Neural crest cell (in vitro differentiated cells): ENCODE measurements at places on chromosomes 11 and 22. TPM values are rescaled to one million over a fixed set of nuclear protein-coding genes. Genes with fewer than 3 reads are reported as not detected.

DNA sequence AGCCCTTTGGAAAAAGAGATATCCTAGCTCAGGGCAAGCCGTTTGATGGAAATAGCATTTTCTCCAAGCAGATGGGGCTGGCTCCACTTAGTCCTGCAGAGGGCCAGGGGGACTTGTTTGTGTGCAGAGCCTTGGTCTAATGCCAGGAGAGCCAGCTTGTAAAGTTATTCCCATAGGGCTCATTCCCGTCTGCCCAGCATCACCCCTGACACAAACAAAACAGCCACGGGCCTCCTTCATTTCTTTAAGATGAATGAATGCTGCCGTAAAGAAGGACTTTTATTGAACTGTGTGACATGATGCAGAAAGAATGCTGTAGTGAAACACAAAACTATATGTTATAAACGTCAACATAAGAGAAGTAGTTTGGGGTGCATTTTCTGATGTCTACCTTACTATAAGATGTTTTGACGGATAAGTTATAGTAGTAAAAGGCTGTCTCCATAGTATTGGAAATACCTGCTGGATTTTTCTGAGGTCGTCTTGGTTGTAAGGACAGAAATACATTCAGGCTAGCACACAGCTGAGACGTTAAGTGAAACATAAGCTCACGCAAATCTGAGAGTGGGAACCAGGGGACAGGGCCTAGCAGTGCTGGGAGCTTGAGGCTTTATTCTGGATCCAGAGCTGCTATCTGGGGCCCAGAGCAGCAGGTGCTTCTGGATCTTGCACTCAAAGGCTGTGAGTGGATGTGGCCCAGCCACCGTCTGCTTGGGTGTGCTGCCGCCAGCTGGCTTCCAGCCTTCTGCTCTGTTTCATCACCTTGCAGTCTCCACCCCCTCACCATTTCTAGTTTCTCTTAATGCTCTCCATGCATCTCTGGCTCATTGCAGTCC is 53.3 kb downstream of the NCAM1 start:
- no peak for DNase-seq
- no peak overlapping the region for H3K27ac ChIP-seq
- H3K36me3 ChIP-seq = no peaks in the 10 kb centered on the region
- H3K4me1 ChIP-seq = no peaks in the 10 kb centered on the region

DNA sequence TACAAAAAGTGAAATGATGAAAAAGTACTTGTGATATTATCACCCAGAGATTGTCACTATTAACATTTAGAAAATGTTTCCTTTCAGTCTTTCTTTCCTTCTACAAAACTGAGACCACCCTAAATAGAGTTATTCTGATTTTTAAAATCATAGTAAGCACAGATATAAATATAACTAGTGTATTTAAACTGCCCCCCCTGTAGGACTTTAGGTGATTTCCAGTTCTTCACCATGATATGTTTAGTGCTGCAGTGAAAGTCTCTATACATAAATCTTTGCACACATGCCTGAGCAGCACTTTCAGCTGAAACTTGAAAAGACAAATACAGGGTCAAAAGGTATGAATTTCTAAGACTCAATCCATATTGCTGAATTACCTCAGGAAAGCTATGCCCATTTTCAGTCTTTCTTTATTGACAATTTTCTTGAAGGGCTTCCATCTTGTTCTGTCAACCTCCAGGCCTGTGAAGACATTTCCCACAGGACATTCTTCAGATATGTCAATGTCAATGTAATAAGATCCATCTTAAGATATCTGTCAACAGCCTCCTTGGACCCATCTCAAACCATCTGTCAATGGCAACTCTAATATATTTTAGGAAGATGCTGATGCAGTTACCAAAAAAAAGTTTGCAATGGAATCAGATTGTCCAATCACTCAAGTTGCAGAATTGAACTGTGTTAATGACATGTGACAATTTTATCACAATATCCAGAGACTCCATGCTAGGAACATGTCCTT is 30.8 kb upstream of the LDLRAD3 start:
- H3K27me3 ChIP-seq = no peaks in the 10 kb centered on the region
- no peak for DNase-seq
- H3K4me3 ChIP-seq = no peak overlapping the region
- H3K27ac ChIP-seq = no peak overlapping the region
- H3K36me3 ChIP-seq = no peaks in the 10 kb centered on the region
- peaks cover 10% of the 10 kb centered on the region for H3K4me1 ChIP-seq

DNA sequence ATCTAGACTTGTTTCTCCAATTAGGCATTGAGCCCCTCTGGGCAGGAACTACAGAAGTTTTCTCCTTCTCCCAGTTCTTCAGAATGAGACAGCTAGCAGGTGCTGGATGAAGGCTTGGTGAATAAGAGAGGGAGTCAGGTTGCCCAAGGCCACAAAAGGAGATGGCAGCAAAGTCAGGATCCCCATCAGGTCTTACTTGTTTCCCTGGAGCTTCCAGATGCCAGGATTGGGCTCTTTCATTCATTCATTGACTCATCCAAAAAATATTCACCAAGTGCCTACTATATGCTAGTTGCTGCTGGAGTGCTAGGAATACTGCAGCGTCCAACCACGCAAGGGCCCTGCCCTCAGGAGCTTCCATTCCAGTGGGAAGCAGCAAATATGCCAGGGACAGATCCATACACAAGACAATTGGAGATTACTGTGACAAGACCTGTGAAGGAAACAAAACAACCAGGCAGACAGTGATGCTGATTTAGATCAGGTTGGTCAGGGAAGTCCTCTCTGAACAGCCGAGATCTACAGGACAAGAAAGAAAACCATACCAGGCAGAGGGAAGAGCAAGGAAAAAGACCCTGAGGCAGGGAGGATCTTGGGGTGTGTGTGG is 24.6 kb upstream of the LMO1 start:
- no peaks in the 10 kb centered on the region for H3K27me3 ChIP-seq
- H3K27ac ChIP-seq = peak overlapping the region; percentile 51
- peaks cover 43% of the 10 kb centered on the region for H3K4me1 ChIP-seq
- H3K4me3 ChIP-seq = no peak overlapping the region
- no peak for DNase-seq
- H3K36me3 ChIP-seq = no peaks in the 10 kb centered on the region

DNA sequence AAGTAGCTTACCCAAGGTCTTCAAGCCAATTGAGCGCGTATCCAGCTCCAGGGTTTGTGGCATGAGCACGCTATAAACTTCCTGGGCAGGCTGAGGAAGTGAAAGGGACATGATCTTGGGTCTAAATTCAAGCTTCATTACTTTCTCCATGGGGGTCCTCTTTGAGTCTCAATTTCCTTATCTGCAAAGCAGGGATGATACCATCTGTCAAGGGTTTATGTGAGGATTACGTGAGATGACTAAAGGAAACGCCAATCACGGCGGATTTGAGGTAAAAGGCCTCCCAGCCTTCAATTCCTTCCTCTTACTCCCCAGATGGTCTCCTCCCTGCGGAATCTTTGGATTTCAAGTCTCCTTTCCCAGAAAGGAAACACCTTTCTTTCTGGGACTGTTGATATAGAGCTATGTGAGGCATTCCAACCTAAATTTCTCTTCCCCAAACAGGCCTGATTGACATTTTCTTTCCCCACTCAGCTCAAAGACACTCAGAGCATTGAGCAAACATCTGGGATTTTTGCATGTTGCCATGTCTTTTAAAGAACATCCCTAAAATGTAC is 474.4 kb downstream of the INSC start:
- H3K27me3 ChIP-seq = no peaks in the 10 kb centered on the region
- DNase-seq = no peak
- no peak overlapping the region for H3K27ac ChIP-seq
- no peaks in the 10 kb centered on the region for H3K36me3 ChIP-seq
- peaks cover 5% of the 10 kb centered on the region for H3K4me1 ChIP-seq
- no peak overlapping the region for H3K4me3 ChIP-seq

- H3K27me3 ChIP-seq = no peaks in the 10 kb centered on the region
- DNase-seq = no peak
- H3K4me1 ChIP-seq = peaks cover 32% of the 10 kb centered on the region
- no peak overlapping the region for H3K4me3 ChIP-seq
- no peaks in the 10 kb centered on the region for H3K36me3 ChIP-seq
- no peak overlapping the region for H3K27ac ChIP-seq
These were observed 24.7 kb downstream of the SIK3 start for GRCh38 chr11:117073539-117073938.

DNA sequence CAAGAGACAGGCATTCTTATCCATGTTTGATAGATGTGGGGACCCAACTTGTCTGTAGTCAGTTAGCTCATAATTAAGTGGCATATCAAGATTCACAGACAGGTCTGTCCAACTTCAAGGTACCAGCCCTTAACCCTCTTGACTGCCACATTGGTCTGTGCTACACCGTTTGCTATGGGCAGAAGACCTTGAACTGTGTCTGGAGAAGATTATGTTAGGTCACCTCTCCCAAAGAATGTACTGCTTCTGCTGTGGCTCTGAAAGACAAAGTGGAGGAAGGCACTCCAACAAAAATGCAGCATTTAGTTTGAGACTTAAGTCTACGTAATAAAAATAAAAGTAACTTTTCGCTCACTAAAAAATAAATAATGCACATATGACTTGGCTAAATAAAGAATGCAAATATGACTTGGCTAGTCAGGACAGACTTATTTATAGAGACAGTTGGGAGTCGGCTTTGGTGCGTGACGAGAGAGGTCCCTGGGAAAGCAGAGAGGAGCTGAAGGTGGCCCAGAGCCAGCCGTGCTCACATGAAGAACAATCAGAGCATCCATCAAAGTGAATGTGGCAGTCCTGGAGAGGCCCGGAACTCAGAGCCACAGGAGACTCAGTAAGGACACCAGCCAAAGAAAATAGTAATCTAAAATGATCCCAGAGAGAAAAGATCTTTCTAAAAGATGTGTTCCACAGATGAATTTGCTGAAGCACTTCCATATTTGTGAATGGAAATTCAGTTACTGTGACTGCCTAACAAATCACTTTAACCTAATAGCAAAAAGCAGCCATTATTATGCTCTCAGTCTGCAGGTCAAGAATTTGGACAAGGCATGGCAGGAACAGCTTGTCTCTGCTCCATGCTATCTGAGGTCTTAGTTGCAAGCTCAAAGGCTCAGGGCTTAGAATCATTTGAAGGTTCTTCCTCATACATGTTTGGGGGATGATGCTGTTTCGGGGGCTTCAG is 35.0 kb downstream of the CWC15 start:
- DNase-seq = no peak
- no peaks in the 10 kb centered on the region for H3K36me3 ChIP-seq
- no peak overlapping the region for H3K4me3 ChIP-seq
- no peaks in the 10 kb centered on the region for H3K27me3 ChIP-seq

DNA sequence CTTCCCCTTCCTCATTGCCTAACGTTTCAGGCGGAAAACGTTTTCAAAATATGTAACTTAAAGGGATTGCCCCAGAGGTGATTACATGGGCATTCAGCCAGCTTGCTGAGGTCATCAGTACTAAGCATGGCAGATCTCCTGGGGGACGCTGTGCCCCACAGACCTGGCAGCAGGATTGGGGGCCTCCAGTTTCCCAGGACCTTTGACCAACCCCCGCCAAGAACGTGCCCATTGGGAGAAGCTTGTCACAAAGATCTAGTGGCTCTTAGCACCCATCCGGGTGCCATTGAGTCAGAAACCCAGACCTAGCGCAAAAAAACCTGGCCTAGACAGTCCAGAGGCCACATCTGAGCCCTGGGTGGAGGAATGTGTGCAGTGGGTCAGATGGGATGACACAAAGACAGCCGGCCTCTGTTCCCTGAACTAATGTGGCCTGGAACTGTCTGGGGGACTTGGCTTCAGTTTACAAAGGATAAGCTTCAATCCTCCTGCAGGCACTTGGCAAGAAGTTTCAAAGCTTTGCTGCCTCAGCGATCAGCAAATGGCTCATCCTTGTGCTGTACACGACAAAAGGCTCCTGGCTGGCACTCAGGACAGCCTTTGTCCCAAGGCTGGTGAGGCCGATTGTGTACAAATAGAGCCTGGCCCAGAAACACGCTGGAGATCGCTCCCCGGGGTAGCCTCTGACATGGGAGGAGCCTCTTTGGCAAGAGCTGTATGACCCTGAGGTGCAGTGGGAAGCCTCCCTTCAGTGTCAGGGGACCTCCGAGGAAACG is 9.5 kb downstream of the C1QTNF6 start:
- H3K4me1 ChIP-seq = peaks cover 24% of the 10 kb centered on the region
- H3K27ac ChIP-seq = peak overlapping the region; percentile 79
- H3K36me3 ChIP-seq = no peaks in the 10 kb centered on the region

- no peak overlapping the region for H3K27ac ChIP-seq
- no peaks in the 10 kb centered on the region for H3K27me3 ChIP-seq
- no peak for DNase-seq
These were observed 15.5 kb downstream of the DGCR8 start for GRCh38 chr22:20095521-20095920.

DNA sequence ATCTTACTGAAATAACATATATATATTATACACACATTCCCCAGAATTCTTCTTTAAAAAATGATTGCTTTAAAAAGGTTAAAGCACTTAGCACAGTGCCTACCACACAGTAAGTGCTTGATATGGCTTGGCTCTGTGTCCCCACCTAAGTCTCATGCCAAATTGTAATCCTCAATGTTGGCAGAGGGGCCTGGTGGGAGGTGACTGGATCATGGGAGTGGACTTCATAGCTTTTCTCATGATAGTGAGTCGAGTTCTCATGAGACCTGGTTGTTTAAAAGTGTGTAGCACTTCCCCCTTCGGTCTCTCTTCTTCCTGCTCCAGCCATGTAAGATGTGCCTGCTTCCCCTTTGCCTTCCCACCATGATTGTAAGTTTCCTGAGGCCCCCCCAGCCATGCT is 6.2 kb downstream of the CRYAB start:
- no peak overlapping the region for H3K4me3 ChIP-seq
- no peak for DNase-seq
- no peaks in the 10 kb centered on the region for H3K36me3 ChIP-seq
- H3K4me1 ChIP-seq = no peaks in the 10 kb centered on the region

DNA sequence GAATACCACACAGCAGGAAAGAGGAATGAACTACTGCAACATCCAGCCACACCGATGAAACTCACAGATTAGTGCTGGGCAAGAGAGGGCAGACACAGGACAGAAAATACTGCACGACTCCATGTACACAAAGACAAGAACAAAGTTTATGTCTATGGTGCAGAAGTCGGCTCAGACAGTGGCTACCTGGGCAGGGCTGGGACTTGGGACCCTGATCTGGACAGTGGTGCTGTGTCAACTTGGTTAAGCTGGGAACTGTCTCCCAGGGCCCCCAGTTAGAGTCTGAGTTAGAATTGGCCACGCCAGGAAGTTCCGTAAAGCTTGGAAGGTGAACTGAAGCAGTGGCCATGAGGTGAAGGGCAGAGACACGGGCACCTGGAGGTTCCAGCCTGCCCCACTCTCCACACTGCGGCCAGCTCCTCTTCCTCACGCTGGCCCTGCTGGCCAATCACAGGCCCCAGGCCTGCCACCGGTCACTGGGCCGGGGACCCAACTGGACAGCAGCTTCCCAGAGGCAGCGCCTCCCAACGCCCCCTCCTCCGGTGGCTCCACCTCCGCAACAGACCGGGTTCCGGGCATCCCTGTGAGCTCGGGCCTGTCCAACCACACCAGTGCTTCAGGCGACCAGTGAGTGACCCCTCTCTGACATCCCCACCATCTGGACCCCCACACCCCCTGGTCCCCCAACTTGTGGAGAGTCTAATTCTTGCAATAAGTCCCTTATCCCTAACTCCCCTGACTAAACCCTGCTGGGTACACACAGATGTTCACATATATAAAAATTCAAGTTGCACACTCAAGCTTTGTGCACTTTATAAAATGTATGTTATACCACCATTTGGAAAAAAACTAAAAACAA is 93.7 kb downstream of the MICAL3 start:
- H3K27ac ChIP-seq = no peak overlapping the region
- H3K27me3 ChIP-seq = no peaks in the 10 kb centered on the region
- H3K4me1 ChIP-seq = peaks cover 29% of the 10 kb centered on the region
- DNase-seq = no peak
- H3K4me3 ChIP-seq = no peak overlapping the region

Gene C22orf23
- total RNA-seq = 0.79 and 1.5 TPM in 2 replicates

Gene FJX1
- 28.2 and 29.5 TPM in 2 replicates for total RNA-seq

Gene OR2AG1
- total RNA-seq = not detected in 2 replicates

Gene HBG2
- not detected in 2 replicates for total RNA-seq
